ENCODE measurements at places on chromosomes 6 and 20.
A peak's percentile ranks its signal among the peaks of the same experiment; 100 is the strongest.

- peak; percentile 69 for DNase-seq
These were observed 150.8 kb downstream of the PRL start for GRCh38 chr6:22145823-22146677.

GRCh38 chr20:58755766-58756449 lies 63.3 kb downstream of the NPEPL1 start:
- no peak for DNase-seq

DNA sequence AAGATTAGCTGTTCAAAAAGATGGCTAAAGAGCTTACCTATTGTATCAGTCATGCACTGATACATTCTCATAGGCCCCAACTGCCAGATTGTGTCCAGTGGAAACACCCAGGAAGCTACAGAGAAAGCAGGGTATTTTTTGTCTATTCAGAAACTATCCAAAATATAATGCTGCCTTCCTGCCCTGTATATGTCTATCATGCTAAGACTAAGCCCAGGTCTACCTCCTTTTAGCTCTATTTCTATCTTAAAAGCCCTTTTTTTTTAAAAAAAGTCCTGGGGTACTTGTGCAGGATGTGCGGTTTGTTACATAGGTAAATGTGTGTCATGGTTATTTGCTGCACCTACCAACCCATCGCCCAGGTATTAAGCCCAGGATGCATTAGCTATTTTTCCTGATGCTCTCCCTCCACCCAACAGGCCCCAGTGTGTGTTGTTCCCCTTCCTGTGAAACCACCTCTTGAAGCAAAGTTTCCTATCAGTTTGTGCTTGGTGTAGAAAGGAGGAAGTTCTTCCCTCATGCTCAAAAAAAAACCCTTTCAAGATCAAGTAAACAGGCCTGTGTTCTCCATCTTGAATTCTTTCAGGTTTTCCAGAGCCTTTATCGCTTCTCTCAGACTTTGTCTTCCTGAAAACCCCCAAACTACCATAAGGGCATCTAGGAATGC lies 514 bp downstream of the DEFB129 start:
- DNase-seq: no peak

DNA sequence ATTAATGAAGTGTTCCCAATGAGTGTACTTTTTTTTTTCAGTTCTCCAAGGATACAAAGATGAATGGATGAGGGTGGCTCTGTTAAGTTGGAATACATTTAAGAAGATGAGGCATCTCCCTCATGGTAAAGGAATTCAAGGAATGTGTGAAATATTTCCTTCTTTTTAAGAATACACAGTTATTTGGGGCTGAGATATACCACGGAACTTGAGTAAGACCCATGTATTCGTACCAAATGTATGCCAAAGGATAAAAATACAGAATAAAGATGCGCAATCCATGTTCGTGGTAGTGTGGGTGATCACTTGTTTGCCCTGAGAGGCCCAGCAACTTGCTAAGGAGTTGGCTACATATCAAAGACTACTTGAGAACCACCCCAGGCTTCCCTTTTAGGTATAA lies 164.2 kb upstream of the TCF21 start:
- DNase-seq: peak; percentile 51

GRCh38 chr6:37635319-37635718 lies 62.4 kb downstream of the MDGA1 start:
- no peak for DNase-seq

GRCh38 chr6:98650941-98651340 lies 183.4 kb upstream of the POU3F2 start:
- DNase-seq: no peak

- peak; percentile 13 for DNase-seq
These were observed 734 bp downstream of the MMS22L start for GRCh38 chr6:97282238-97282725.

GRCh38 chr6:154611241-154611640 lies 100.8 kb upstream of the CNKSR3 start:
- no peak for DNase-seq

GRCh38 chr6:33854572-33855030 lies 50.8 kb upstream of the MLN start:
- DNase-seq: no peak
